ENCODE measurements at places on chromosomes 13 and 19.

DNA sequence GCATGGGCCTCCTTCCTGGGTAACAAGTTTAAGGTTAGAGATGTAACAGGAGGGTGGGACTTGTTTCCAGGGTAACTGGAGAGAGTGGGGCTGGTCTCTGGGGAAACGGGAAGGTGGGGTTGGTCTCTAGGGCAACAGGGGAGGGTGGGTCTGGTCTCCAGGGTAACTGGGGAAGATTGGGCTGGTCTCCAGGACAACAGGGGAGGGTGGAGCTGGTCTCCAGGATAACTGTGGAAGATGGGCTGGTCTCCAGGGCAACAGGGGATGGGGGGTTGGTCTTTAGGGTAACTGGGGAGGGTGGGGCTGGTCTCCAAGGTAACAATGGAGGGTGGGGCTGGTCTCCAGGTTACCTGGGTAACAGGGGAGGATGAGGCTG lies 36.5 kb downstream of the SPTBN4 start:
- DNase-seq: no peak

GRCh38 chr13:79237981-79238380 lies 168.1 kb downstream of the RBM26 start:
- DNase-seq: no peak

DNA sequence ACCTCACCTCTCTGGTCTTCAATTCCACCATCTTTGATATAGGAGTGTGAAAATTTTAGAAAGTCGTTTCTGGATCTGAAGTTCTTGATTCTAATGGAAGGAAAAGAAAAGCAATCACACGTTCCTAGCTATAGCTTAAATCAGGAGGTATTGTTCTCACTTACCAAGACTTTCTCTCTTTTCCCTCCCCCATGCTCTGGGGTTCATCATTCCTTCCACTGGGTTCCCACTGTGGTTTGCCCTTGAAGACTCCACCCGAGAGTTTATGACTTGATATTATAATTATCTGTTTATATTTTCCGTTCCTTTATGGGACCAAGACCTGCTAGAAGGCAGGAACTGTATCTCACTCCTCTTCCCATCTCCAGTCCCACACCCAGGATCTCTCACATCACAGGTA lies 76.6 kb downstream of the AKAP11 start:
- DNase-seq: no peak

- DNase-seq: no peak
Observed at GRCh38 chr19:34150558-34150957, 21.7 kb upstream of the LSM14A start.

DNA sequence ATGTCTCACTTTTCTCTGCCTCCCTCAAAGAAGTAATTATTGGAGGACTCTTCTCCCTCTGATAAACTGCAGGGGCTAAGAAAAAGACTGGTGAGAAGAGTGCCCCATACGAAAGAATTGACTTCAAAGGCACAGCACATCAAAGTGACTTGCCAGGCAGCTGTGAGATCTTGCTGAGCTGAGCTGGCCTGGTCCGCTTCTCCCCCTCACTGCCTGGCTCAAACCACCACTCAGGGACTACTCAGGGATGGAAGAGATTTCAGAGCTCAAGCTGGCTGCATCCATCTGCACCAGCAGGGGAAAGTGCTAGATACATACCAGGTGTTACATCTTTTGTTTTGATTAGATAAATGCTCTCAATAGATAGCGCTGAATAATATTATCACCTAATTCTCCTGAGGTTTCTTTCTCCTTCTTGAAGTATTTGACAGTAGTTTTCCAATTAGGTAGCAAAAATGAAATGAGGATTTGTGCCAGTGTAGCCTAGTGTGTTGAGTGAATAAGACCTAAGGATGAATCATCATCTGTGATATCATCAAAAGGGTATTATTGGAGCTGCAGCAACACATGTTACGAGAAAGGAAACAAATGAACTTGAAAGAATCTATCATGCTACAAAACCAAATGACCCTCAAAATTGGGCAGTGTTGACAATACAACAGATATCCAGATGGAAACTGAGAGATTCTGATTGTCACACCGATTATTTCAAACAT lies 379.8 kb downstream of the TBC1D4 start:
- no peak for DNase-seq

- DNase-seq: no peak
Observed at GRCh38 chr19:45515081-45515624, 7.9 kb downstream of the VASP start.

GRCh38 chr19:3375221-3376090 lies 9.1 kb downstream of the NFIC start:
- DNase-seq: peak; percentile 59

DNA sequence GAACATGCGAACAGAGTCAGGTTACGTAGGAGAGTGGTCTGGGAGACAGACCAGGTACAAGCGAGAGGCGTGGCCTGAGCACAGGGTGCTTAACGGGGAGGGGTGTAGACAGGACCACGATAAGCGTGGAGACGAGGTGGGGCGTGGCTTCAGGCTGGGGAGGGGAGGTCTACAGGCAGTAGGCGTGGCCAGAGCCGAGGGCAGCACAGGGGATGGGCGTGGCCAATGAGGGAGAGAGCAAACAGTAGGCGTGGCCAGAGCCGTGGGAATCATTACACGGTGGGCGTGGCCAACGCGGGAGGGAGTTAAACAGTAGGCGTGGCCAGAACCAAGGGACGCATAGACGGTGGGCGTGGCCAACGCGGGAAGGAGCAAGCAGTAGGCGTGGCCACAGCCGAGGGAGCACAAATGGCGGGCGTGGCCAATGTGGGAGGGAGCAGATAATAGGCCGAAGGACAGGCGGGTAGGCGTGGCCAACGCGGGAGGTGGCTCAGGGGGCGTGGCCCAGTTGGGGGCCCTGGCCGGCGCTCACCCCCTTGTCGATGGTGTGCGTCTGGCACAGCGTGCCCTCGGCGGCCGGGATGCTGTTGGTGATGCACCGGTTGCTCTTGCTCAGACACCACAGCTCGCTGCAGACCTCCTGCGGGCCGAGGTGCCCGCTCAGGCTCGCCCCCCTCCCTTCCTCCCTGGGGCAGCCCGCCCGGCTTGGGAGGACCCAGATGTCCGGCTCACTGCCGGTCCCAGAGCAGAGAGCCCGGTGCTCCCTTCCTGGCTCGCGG lies 15.2 kb upstream of the MYO1F start:
- DNase-seq: peak; percentile 76

- no peak for DNase-seq
Observed at GRCh38 chr19:22421797-22422196, 349 bp downstream of the ZNF98 start.

DNA sequence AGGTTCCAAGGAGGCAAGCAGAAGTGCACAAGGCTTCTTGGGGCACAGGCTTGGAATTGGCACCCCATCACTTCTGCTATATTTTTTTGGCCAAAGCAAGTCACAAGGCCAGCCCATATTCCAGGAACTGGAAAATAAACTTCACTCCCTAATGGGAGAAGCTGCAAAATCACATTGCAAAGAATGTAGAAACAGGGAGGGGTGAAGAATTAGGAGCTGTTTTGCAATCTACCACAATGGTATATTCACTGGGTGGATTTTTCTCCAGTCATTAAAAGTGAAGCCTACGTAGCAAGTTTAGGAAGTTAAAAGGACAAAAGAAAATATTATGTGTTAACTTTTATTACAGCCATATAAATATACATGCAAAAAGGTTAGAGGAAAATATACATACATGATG lies 464.8 kb downstream of the COG6 start:
- no peak for DNase-seq

All from H54 (cell line).